ENCODE measurements at places on chromosomes 2 and 18.
A peak's percentile ranks its signal among the peaks of the same experiment; 100 is the strongest.

GRCh38 chr18:69774831-69775230, 172.8 kb downstream of the CD226 start:
- no peak for DNase-seq

DNA sequence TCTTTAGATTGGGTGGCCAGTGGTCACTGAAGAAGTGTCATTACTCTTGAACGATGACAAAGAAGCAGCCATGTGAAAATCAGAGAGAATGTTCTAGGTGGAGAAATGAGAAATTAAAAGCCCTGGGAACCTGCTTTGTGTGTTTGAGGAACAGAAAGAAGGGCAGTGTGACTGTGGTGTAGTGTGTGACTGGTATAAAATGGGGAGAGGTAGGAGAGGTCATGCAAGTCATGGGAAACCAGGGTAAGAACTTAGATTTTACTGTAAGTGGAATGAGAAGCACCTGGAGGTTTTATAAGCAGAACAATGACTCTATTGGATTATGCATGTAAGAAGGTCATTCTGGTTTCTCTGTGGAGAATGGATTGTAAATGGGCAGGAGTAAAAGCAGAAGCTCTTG, 12.2 kb downstream of the ICOS start:
- DNase-seq = no peak

DNA sequence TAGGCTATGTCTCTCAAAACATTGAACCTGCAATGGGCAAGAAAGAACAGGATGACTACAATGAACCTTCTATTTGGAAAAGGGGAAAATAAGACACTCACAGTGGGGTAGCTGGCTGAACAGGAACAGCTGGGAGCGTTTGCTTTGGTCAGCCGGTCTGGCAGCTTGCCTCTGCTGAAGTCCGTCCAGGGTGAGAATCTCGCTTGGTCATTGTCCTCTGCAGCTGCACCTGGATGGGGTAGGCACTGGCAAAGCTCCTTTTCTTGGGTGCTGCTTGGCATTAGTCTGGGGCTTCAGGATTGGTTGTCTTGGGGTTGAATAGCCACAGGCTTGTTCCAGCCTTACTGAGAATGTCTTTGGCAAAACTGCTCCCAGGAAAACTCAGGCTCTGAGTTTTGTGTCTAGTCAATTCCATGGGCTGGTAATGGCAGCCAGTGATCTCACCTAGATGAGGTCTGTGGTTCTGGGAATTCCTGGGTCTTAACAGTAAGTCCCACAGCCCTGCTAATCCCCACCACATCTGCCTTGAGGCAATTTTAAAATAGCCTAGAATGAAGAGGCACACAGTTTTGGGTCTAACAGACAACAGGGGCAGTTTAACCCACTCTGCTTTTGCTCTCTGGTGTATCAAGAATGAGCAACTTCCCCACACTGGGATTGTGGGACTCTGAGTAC, 13.4 kb downstream of the NEDD4L start:
- no peak for DNase-seq

DNA sequence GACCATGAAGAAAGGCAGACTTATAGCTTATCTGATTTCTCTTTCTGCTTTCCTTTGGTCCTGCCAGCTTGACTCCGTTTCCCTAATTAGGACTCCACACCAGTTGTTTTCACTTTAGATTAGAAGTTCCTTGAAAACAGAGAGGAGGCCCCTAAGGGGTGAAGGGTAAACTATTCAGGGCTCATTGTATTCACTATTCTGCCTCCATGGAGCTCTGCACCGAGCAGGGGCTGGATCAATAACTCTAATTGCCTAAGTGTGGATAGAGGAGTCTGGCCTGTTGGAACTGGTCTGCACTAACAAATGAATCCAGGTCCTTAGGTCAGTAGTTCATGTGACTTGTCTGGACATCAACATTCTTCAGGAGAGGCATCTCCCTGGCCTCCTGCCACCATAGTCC, 36.1 kb upstream of the SKA1 start:
- DNase-seq = no peak

GRCh38 chr2:68943581-68944568, 8.8 kb downstream of the GKN2 start:
- DNase-seq = peak; percentile 56

DNA sequence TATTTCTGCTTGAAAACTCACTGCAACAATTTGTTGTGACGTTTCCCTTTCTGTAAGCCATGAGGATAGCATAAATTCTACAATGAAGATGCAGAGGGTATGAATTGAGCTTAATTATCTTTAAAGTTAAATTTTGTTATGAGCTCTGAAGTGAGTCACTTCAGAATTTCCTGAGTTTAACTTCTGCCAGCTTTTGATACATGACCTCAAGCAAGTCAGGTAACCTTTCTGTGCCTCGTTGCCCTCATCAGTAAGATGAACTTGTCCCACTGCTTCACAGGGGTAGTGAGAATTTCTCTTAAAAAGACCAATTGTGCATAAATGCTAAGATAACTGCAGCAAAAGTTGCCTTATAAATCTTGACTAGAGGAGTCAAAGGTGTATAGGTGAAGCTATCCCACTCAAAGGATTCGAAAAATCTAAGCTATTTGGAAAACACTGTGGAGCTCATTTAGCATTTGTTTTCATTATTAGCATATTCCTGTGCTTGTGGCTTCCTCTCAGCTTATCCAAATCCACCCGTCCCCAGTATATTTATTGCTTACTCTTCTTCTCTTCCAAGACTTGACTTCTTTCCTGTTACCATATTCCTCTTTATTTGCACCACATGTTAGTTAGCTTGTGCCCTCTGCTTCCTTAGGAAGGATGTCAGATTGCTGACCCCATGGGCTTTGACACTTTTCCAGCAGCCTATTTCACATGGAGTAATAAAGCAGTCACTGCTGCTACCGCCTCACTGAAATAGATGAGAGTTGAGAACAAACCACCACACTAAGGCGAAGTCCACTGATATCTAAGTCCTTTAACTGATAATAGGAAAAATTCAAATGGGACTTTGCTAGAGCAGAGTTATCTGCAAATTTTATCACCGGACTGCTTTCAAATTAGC, 428.6 kb downstream of the ERBB4 start:
- no peak for DNase-seq

GRCh38 chr2:240140920-240141319, 462 bp upstream of the OTOS start:
- DNase-seq = no peak

DNA sequence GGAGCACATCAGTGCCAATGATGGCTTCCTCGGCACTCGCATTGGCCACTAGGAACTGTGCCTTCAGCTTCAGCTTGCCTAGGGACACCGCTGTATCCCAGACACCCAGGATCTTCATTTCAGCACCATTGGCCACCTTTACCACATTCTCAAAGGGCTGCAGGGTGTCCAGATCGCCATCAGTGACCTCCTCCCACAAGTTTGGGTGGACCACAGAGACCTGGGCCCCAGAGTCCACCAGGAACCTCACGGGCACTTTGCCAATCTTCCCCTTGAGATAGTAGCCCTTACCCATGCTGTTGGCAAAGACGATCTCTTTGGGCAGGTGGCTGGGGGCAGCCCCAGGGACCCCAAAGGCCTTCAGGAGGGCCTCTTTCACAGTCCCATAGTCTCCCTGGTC, 610 bp downstream of the ASPRV1 start:
- DNase-seq = no peak

- DNase-seq = no peak
Measured at GRCh38 chr18:59052965-59053820, 86.5 kb upstream of the SEC11C start.

DNA sequence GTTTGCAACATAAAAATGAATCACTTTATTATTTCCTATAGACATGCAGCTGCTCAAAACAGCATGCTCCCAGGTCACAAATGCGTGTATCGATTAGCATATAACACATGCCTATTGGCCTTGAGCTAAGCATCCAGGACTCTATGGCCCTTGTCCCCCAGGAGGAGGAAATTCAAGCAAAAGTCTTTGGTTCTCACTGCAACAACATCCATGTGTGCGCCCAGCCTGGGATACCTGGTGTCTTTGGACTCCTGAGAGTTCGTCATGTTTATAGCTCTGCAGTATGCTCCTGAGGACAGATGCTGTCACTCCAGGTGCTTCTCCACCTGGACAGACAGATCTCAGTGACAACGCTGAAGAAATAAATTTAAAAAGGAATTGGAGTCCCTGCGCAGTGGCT, 284.6 kb downstream of the PHLPP1 start:
- DNase-seq = no peak

DNA sequence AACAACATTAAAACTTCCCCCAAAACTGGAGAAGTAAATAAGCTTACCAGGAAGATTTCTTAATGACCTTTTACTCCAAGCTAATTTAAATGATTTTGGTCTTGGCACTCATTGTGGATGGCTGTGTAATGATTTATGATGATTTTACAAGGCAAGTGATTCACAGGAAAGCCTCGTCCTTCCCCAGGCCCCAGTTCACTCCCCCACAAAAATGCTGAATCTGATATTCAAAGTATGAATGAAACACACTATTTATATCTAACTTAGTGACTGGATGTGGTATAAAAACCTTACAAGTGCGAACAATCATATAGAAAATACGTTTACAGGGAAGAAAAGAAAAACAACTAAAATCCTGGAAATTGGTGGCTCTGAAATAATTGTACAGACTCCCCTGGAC, 49.8 kb downstream of the ZNF516 start:
- no peak for DNase-seq

DNA sequence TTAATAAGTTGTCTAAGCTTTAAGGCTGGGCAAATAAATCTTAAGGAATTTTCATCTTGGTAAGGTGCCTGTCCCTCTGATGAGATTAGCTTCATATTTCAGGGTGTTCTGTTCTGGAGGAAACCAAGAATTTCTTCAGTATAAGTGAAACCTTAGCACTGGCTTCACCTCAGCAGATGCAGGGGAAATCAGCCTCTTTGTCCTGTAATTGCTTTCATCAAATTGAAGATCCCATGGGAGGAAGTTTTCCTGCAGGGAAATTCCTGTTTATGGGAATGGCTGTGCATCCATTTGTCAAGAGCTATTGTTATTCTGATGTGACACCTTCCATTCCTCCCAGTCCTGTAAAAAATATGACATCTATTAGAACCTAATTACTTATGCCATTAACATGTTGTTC, 174.5 kb downstream of the PTPRM start:
- DNase-seq = no peak

- DNase-seq = no peak
Measured at GRCh38 chr18:35303610-35304009, 13.6 kb upstream of the ZSCAN30 start.

DNA sequence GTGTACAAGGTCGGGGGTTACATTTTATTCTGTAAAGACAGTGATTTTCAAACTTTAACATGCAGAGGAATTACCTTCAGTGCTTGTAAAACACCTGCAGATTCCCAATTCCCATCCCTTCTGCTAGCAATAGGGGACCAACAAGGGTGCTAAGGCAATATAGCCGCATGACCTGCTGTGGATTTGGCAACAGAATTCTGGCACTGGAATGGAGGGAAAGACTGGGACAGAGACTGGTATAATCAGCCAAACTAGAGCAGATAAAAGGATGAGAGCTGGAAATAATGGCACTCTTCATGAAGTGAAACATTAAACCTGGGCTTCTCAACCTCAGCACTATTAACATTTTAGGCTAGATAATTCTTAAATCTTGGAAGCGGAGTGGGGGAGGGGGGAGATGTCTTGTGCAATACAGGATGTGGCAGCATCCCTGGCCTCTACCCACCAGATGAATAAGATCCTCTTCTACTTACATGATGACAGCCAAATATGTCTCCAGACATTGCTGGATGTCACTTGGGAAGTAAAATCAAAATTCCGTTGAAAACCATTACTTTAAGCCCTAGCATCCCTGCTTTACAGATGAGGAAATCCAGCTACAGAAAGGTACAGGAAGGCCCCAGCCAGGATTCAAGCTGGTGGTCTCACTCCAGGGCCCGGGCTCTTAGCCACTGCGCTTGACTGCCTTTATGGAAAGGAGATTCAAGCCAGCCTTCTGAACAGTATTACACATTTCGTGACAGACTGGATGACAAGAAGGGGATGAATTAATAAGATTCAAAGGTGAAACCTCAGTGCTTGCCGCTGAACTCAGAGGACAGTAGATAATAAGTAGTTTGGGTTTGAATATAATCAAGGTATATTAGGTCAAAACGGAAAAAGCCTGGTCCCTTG, 1.7 kb downstream of the EVA1A start:
- no peak for DNase-seq

- no peak for DNase-seq
Measured at GRCh38 chr2:234178330-234179030, 128.0 kb downstream of the SPP2 start.

DNA sequence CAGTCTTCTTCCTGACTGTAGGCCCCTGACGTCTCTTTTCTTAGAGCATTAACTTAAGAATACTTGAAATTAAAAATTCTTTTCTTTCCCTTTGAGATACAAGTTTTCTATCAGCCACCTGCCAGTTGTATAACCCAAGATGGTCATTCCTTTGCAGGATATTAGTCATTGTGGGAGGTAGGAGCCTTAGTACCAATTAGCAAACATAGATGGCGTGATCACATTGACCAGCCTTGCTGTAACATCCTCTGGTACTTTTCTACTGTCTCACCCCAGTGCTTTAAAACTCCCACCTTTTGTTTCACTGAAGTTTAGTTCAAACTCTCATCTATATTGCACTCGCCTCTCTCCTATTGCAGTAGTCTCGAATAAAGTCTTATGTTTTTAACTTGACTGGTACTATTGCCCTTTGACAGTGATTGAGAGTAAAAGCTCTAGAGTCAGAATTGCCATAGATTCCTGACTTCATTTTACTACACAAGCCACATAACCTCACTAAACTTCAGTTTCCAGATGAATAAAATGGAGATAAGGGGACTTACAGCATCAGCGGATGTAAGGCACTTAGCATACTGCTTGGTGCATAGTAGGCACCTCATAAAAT, 74.1 kb downstream of the VRK2 start:
- no peak for DNase-seq

GRCh38 chr2:109562421-109562820, 51.3 kb downstream of the SEPTIN10 start:
- no peak for DNase-seq

- DNase-seq = no peak
Measured at GRCh38 chr2:215565897-215566296, 130.0 kb upstream of the FN1 start.

DNA sequence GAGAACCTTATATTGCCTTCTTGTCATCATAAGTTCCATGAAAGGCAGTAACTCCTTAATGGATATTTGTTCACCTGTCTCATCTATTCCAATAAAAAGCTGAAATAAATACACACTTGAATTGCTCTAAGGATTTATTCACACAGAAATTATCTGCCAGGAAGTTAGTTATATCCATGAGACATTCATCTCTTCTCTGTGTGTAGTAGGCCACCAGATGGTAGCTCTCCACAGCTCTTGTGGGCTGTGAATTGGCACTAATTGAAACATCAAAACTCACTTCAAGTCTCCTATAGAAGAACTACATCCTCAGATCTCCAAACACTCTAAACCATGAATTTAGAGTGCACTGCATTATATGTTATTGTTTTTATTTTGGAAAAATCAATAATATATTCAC, 189.6 kb downstream of the DSC3 start:
- no peak for DNase-seq

DNA sequence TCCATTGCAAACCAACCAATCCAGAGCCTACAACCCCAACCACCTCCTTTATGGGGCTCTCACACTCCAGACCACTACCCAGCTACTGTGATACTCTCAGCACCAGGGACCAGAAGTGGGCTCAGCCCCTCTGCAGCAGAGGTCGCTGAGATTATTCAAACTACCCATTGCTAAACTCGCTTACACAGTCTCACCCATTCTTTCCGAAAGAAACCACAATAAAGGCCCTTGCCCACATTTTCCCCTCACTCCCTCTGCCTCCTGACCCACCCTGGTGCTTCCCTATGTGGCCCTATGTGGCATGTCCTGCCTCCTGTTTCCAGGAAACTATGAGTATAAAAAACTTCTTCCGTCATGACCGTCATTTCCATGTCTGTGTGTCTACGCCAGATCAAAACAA, 10.7 kb downstream of the TEX51 start:
- DNase-seq = no peak

- DNase-seq = no peak
Measured at GRCh38 chr2:46236006-46236875, 61.0 kb upstream of the EPAS1 start.
